NB4 (cell line): ENCODE measurements at places on chromosomes 11 and 22.

DNA sequence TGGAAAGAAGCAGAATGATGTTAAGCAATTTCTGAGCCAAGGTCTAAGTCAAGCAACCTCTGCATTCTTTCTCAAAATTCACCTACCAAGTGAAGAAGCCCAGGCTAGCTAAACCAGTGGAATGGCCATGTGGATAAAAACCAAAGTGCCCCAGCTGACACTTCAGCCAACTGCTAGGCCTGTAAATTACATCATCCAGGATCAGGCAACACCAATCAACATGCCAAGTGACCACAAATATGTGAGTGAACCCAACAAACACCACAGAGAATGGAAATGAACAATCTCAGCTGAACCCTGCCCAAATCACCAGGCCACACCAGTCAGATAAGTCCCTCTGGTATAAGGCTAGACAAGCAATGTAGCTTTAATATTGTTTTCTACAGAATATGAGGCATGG, 25.1 kb upstream of the FJX1 start:
- DNase-seq: no peak

GRCh38 chr11:35152575-35152974, 13.6 kb downstream of the CD44 start:
- no peak for DNase-seq

GRCh38 chr11:46755962-46756361, 36.9 kb downstream of the F2 start:
- DNase-seq: no peak

- no peak for DNase-seq
Observed at GRCh38 chr11:130642994-130643393, 194.5 kb downstream of the ADAMTS15 start.

DNA sequence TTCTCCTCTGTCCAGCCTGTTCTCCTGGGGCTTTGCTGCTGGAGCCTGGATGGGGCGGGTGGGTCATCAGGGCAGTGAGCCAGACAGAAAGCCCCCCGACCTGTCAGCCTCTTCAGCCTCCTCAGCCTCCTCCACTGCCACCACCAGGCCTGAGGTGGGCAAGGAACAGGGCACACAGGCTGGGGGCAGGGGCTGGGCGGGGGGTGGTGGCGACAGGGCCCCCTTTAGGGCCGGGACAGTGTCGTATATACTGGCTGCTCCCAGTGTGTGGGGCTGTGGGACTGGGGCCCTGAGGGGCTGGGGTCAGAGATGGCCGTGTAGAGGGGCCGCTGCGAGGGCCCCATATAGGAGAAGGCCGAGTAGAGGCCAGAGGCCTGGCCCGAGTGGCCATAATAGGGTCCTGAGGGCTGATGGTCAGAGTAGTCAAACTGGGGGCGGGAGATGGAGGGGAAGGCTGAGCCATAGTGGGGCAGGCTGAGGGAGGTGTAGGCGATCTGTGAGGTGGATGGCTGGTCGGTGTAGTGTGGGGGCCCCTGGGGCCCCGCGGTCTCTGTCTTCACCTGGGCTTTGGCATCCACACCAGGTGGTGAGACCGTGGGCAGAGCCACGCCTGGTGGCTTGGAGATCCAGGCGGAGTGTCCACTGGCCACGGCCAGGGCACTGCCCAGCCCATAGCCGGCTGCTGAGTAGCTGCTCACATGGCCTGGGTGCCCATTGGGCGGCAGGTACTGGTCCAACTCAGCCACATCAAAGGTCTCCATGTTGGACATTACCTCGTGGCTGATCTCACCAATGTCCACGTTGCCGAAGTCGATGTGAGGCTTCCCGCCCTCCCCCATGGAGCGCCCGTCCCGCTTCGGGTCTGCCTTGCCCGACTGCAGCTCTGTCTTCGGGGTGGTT, 10.8 kb downstream of the SOX10 start:
- DNase-seq: no peak

GRCh38 chr11:86068138-86068871, 579 bp downstream of the PICALM start:
- DNase-seq: peak; percentile 67

DNA sequence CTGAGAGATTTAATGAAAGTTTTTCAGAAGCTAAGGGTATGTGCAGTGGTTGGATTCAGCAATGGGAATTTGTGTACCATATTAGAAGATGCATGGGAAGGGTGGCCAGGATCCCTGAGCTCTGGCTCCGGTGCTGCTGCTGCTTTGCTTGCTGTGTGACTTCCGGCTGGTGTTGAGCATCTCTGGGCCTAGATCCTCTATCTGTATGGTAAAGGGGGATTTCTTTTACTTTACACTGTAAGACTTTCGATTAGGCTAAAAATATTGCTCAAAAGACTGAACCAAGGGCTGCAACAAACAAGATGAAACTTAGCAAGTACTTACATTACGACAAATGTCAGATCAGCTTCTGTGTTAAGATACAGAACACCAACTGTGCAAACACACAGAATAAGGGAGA, 39.1 kb downstream of the XRRA1 start:
- no peak for DNase-seq

DNA sequence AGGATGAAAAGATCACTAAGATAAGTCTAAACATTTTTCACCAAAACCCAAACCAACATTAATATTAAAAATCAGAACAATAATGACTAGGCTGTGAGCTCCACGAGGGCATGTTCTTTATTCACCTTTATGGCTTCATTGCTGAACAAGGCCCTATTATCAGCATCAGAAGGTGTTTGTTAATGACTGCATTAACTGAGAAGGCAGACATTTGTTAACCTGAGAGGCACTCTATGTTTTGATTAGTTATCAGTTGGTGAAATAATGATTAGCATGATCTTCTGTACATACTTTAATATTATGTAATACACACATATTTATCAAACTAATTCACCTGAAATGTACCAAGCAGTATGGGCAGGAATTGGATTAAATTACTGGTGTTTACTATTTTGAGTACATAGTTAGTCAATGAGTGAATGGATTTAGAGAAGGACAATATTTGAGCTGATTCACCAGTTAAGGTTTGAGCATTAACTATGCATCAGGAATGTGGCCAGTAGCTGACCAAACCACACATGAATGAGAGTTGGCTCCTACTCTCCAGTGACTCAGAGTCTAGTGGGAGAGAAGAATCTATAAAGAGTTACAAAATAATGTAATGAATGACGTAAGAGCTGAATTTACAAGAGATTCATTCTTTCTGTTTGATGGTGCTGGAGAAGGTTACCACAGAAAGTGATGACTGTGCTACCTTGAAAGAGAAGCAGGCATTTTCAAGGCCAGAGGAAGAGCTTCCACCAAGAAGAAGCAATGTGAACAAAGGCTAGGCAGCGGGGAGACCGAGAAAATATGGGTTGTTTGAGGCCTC, 6.7 kb downstream of the IL18 start:
- DNase-seq: peak; percentile 88

DNA sequence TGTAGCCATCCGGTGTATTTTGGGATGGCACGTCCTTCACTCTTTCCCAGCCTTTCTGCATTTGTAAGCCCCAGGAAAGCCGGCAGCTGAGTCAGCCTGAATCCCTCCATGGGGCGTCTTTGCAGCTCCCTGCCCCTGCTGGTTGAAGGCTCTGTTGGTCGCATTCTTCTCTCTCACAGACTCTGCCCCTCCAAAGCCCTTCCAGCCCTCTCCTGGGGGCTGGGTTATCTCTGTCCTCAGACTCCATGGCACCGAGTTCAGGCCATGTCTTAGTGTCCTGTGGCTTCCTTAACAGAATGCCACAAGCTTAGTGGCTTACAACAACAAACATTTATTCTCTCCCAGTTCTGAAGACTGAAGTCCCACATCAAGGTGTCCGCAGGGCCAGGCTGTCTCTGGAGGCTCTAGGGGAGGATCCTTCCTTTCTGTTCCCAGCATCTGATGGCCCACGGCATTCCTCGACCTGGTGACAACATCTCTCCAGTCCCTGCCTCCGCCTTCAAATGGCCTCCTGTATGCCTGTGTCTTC, 62.2 kb downstream of the BCR start:
- DNase-seq: no peak

GRCh38 chr22:43164636-43165035, 13.3 kb downstream of the TSPO start:
- DNase-seq: no peak

GRCh38 chr11:279966-280705, 1.9 kb downstream of the NLRP6 start:
- DNase-seq: no peak

- no peak for DNase-seq
Observed at GRCh38 chr11:126832387-126832786, 168.2 kb downstream of the KIRREL3 start.

DNA sequence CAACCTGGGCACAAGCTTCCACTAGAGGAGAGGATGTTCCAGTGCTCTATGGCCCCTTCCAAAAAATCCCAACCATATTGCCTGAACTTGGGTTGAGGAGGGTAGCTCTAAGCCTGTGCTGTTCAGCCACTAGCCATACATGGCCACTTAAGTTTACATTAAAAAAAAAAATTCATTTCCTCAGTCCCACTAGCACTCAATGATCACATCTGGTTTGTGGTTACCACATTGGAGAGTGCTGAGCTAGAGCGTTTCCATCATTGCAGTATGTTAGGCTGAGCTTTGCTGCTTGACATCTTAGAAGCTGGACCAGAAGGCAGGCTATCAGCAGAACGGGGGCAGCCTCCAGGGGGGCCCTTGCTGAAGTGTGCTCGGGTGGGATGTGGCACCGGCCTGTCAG, 43.5 kb upstream of the CYP2D6 start:
- peak; percentile 21 for DNase-seq

DNA sequence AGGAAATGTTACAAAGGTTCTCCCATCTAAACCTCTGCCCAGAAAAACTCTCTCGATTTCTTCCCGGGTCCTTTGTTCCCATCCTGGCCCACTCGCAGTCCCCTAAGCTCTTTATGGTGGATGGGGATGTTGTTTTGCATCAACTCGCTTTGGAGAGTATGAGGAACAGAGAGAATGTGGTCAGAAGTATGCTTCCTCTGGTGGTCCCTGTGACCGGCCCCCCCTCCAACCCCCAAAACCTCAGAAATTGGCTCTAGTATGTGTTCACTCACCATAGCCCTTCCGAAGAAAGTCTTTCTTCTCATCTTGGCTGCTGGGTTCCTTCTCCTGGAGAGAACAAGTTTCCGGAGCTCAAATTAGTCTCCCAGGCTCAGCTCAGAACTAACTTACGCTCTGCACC, 54.4 kb downstream of the GRAMD1B start:
- no peak for DNase-seq

- DNase-seq: no peak
Observed at GRCh38 chr11:66337103-66337899, 1.1 kb upstream of the RIN1 start.

- DNase-seq: peak; percentile 32
Observed at GRCh38 chr11:61771195-61771894, 18.9 kb downstream of the MYRF start.

DNA sequence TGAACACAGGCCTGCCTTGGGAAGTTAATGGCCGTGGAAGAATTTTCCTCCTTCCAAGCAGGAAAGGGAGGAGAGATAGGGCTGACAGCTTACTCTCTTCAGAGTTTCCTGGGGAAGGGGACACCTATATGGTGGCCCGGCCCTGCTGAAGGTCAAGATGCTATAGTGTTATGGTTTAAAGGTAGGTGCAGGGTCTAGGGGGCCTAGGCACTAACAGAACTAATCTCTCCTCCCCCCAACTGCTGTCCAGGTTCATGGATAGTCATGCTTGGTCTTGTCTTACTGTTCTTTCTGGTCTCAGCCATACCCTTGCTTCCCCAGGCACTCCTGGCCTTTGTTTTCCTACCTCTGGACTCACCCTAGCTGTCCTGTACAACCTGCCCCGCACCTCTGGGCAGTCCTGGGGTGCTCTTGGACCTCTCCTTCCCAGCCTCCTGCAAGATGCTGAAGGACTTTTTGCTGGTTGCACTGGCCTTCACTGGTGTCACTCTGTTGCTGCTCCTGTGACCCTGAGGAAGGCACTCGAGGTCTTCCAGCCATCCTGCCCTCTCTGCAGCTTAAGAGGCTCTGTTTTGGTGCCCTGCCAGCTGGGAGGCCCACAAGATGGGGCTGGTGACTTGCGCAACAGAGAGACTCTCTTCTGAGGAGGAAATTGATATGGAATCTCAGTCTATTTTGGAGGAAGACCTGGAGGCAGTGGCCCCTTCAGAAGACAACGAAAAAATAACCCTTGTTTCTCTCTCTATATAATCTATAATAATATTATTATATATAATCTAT, 17.9 kb downstream of the SEC14L3 start:
- DNase-seq: peak; percentile 69

GRCh38 chr22:43036282-43036829, 21.4 kb upstream of the PACSIN2 start:
- no peak for DNase-seq

DNA sequence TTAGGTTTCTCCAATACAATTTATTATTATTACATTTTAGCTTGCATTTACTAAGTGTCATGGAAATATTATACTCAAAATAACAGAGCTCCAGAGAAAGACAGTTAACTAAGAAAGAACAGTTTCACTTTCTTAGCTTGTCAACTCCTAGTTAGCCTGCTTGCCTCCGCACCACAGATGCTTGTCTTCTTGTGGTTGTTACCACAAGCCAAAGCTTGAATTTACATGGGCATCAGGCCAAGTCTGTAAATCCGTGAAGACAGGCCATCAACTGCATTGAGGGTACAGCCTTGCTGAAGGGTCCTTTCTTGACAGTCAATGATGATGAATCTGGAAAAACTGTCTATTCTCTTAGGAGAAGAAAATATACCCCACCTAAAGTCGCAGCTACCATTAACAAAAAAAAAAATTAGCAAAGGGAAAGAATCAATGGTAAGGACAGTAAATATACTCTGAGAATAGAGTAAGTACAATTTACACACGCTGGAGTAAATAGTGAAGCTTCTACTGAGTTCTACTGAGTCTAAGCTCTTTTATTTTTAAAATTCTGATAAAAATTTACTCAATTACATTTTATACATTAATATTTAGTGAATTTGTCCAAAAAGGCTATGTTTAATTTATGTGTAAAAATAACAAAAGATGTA, 15.6 kb upstream of the DENND5A start:
- peak; percentile 76 for DNase-seq

DNA sequence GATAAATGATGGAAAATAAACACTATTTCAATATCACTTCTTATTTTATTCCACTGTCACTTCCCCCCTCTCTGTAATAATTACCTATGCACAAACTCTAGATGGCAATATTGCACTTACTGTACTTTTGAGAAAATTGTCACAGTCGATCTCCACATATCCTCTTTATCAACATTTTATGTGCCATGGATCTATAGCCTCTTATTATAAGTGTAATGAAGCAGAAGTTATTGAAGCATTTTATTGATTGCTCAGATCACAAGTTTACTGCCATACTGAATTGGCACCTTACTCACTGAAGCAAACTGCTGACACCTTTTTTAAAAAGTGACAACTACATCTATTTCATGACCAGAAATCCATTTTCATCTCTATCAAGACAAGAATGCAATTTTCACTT, 133.4 kb downstream of the DCDC1 start:
- DNase-seq: peak; percentile 26

DNA sequence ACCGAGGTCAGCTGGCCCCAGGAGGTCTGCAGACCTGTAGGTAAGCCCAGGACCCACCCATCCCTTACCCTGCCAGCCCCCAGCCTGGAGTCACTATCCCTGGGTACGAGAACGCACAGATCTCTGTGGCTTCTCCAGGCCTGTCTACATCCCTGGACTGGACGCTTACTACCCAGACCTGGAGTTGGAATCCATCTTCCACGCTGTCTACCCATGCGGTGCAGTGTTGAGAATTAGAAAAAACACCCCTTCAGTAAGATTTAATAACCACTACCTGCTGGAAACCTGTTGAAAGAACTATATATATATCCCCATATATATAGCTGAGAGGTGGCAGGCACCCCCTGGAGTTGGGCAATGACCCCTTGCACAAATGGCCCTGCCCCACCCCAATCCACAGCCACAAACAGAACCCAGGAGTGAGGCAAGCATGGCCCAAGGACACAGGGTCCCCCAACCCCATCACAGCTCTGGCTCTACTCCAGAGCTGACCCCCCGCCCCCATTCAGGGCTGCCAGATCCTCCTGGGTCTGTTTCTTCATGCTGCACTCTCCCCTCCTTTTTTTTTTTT, 17.7 kb upstream of the RGL4 start:
- DNase-seq: no peak
